Liver (tissue), 10 donors: ENCODE measurements at places on chromosomes 4 and X.

GRCh38 chr4:114281164-114281960, 301.9 kb upstream of the ARSJ start:
- no peak for DNase-seq

- DNase-seq, result no peak
Observed at GRCh38 chr4:148059617-148060180, 327.8 kb downstream of the ARHGAP10 start.

DNA sequence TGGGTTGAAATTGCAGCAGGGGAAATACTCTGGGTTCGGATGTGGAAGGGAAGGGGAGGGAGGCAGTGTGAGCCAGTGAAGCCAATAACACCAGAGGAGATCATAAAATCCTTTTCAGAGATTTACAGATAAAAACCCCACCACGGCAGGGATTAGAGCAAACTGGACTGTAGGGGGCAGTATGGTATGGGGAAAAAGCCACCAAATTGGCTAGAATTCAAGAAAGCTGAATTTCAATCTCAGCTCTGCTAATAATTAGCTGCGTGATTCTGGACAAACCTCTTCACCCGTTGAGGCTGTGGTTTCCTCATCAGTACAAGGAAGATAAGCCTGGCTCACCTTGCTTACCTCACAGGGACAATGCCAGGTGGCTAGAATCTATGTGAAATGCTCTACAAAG, 108.1 kb downstream of the ATG4A start:
- no peak for DNase-seq

GRCh38 chrX:45710081-45710801, 509.6 kb upstream of the DIPK2B start:
- DNase-seq, result no peak

- DNase-seq, result no peak
Observed at GRCh38 chr4:113285501-113285900, 236.0 kb downstream of the ANK2 start.
